CD4-positive, CD25-positive, alpha-beta regulatory T cell (primary cell): ENCODE measurements at places on chromosomes 2 and 18. TPM values are rescaled to one million over a fixed set of nuclear protein-coding genes. Genes with fewer than 3 reads are reported as not detected.

DNA sequence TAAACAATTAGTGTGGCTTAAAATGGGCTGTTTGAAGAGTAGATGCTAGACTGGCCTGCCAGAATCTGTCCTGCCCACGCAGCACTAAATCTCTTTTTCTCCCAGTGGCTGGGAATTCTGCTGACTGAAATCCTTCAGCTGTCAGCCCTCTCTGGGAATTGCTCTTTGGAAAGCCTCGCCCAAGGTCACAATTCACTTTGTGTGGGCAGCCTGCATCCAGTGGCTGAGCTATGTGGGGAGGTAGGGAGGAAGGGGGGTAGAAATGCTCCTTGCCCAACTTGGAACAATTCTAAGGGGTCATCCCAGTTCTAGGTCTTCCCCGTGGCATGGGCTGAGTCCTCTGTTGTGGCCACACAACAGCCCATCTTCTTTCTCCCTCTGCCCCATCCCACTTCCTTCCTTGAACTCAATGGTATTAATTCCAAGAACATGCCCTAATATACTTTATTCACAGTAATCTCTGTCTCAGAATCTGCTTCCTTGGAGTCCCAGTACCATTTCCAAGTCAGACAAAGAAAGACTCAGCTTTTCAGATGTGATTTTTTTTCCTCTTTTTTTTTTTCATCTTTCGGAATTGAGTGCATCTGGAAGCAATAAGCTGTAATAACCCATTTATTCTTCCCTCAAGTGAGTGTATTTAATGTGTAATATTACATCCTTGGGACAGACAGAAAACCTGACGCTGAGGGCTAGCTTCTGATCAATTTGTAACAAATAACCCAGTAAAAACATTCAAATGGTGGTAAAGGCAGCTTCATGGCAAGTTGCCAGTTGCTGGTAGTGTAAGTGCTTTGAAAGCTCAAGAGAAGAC lies 189.4 kb downstream of the GPD2 start:
- H3K27me3 ChIP-seq = peaks cover 2% of the 10 kb centered on the region
- no peaks in the 10 kb centered on the region for H3K4me1 ChIP-seq
- DNase-seq = no peak

- no peak for DNase-seq
- no peak overlapping the region for H3K4me3 ChIP-seq
- H3K4me1 ChIP-seq = no peaks in the 10 kb centered on the region
- H3K27me3 ChIP-seq = no peaks in the 10 kb centered on the region
Measured at GRCh38 chr2:205883965-205884364, 201.7 kb downstream of the NRP2 start.

- no peaks in the 10 kb centered on the region for H3K4me1 ChIP-seq
- no peak overlapping the region for H3K27ac ChIP-seq
- H3K36me3 ChIP-seq = no peaks in the 10 kb centered on the region
Measured at GRCh38 chr2:207362716-207363115, 167.0 kb upstream of the CREB1 start.

GRCh38 chr2:74179063-74179865 lies 585 bp upstream of the MOB1A start:
- no peaks in the 10 kb centered on the region for H3K27me3 ChIP-seq
- H3K27ac ChIP-seq = peak overlapping the region; percentile 98
- DNase-seq = peak; percentile 11
- H3K4me1 ChIP-seq = peaks cover 33% of the 10 kb centered on the region
- peaks cover 2% of the 10 kb centered on the region for H3K36me3 ChIP-seq

GRCh38 chr2:150729495-150729955 lies 242.1 kb upstream of the RND3 start:
- no peaks in the 10 kb centered on the region for H3K4me1 ChIP-seq
- H3K4me3 ChIP-seq = no peak overlapping the region
- H3K27ac ChIP-seq = no peak overlapping the region
- H3K36me3 ChIP-seq = no peaks in the 10 kb centered on the region
- DNase-seq = no peak

DNA sequence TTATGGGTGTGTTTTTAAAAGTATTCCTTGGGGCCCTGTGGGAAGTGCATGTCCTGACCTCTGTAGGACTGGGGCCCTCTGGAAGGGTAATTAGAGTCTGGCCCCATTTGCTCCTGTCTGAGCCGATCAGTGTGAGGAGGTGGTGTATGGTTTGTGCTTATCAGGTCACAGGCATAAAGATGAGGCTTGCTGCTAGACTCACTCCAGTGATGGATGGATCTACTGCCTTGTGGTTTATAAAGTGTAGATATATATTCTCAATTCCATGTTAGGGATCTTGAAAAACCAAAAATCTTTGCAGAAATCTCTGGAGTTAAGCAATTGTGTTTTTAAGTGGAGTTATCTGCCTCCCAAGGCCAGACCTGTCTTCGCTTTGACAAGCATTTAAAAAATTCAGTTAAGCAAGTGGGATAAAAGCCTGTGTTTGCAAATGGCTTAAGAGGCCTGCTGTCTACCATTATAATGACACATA lies 182.4 kb downstream of the PTPRM start:
- no peak for DNase-seq
- no peak overlapping the region for H3K4me3 ChIP-seq
- no peaks in the 10 kb centered on the region for H3K4me1 ChIP-seq

DNA sequence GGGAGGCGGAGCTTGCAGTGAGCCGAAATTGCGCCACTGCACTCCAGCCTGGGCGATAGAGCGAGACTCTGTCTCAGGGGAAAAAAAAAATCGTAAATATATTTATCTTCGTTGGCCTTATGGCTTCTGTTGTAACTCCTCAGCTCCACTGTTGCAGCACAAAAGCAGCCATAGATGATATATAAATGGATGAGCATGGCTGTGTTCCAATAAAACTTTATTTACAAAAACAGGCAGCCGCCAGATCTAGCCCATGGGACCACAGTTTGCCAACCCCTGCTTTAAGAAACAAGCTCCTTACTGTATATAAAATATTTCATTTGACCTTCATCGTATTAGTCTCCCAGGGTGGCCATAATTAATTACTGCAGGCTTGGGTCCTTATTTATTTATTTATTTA lies 20.1 kb downstream of the ST8SIA3 start:
- H3K4me1 ChIP-seq = no peaks in the 10 kb centered on the region
- no peak for DNase-seq
- no peak overlapping the region for H3K27ac ChIP-seq
- peaks cover 3% of the 10 kb centered on the region for H3K27me3 ChIP-seq

- H3K4me3 ChIP-seq = no peak overlapping the region
- peaks cover 19% of the 10 kb centered on the region for H3K27me3 ChIP-seq
- DNase-seq = no peak
- peaks cover 32% of the 10 kb centered on the region for H3K4me1 ChIP-seq
Measured at GRCh38 chr2:46296216-46296839, 879 bp upstream of the EPAS1 start.

The FSHR gene
- total RNA-seq = not detected

The AMER3 gene
- not detected for total RNA-seq

The CHST10 gene
- total RNA-seq = 0.81 TPM

The PJVK gene
- 3.1 TPM for total RNA-seq

The HSBP1L1 gene
- 10.5 TPM for total RNA-seq

The SIX3 gene
- not detected for total RNA-seq

The STPG4 gene
- 0.32 TPM for total RNA-seq
